Renal pelvis (tissue), 12 donors: ENCODE measurements at places on chromosomes 4 and X. TPM values are rescaled to one million over a fixed set of nuclear protein-coding genes. Genes with fewer than 3 reads are reported as not detected.
A peak's percentile ranks its signal among the peaks of the same experiment; 100 is the strongest.

GRCh38 chr4:182717788-182718583 is 199.2 kb downstream of the DCTD start:
- DNase-seq, result no peak

DNA sequence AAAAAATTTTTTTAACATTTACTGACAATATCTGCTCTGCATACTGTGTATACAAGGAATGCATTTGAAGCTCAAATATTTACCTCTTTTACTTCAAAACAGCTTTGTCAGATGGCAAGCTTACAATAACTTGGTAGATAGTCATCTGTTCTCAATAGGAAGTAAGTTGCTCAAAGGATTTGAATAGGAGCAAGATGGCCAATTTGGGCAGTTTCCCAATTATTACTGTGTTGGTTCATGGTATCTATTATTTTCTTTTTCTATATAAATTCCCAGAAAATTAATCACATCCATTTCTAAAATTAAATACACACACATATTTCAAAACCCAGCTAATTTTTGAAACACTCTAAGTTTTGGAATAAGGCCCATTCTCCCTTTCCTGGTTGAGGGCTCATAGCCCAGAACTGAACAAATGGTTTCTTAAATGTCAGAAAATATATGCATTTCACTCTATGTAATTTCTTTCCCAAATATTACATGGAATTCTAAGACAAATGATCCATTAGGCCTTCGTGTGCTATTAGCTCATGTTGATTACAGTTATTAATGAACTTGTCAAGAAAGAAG is 60.2 kb upstream of the BLTP1 start:
- DNase-seq, result no peak

Gene CSN1S1
- polyA plus RNA-seq, result not detected

- DNase-seq, result peak; percentile 39
Observed at GRCh38 chrX:78375894-78376293, 48.5 kb upstream of the CYSLTR1 start.

Gene LDB2
- polyA plus RNA-seq, result 79.8 TPM

Gene ATP5ME
- 268 TPM for polyA plus RNA-seq

GRCh38 chr4:11010624-11011023 is 326.1 kb upstream of the CLNK start:
- DNase-seq, result no peak

DNA sequence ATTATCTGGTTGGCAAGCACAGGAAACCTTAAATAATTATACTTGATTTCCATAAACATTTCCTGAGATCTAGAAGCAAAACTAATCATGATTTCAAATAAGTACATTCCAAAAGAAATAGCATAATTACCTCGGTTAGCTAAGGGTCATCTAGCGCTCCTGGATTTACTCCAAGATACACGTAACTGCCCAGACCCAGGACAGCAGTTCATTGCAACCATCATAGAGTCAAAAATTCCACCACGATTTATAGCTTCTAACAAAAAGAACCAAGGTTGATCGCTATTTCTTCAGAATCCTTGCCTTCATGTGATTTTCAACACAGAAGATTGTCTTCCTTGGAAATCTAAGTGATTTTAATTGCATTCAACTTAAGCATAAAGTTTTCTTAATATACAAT is 1235.5 kb upstream of the TENM3 start:
- no peak for DNase-seq

DNA sequence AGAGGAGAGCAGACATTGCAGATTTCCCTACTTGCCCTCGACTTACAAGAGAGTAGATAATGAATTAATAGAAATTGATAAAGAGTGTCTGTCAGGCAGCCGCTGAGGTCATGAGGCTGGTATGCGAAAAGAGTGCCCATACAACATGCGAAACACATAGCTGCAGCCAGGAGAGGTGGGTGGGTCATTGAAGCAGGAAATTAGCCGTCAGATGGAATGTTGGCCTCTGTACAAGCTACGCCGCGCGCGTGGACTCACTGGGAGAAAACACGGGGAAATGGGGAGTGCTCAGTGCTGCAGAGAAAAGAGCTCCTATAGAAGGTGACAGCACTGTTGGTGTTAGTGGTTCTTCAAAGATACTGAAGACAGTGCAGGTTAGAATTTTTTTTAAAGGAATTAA is 125.1 kb downstream of the RAPGEF2 start:
- peak; percentile 80 for DNase-seq

GRCh38 chr4:168588916-168589531 is 92.2 kb downstream of the PALLD start:
- no peak for DNase-seq

DNA sequence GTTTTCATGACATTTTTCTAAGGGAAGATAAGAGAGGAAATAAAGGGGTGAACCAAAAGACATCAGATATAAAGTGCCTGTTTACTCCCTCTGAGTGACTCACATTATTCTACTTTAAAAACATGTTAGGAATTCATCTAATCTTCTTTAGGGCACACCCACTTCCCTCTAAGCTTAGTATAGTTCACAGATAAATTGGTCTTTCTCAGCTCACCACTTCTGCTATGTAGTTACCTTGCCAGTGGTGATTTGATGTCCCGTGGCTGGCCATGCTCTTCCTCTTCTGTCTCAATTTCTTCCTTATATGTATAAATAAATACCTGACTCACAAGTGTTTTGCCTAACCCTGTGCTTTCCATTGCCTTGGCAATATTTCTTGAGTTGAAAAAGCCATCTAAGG is 96.8 kb downstream of the PDLIM5 start:
- no peak for DNase-seq

DNA sequence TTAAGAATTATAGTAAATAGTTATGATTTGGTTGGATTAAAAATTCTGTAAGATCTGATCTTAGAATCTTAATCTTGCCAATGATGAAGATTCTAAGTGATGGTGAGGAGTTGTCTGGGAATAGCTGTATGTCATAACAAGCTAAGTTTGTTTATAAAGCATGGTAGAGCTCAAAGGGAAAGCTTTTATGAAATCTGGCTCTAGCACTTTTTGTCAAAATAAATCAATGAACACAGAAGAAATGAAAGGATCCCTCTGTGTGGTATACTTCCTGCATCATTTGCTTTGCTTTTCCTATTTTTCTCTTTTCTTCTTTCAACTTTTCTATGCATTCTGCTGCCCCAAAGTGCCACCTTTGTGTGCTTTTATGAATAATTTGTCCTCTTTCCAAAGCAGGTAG is 193.5 kb upstream of the FAT1 start:
- DNase-seq, result no peak

Gene C4orf50
- not detected for polyA plus RNA-seq

DNA sequence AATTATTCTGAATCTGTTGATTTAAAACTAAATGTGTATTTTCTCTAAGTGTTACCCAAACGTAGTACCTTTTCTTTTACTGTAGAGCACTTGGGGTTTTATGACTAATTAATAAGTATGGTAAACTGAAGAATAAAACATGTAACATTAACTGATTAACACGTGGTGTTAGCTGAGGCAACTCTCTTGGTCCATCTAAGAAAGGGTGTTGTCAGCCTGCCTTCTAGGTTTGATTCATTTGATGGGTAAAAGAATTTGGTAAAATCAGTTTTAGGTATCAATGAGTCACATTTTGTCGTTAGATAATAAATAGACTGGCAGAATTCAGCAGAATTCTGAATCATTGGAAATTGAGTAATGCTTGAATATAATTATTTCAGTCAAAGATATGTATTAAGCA is 99.7 kb downstream of the AFF1 start:
- no peak for DNase-seq
